Mesothelial cell of epicardium (in vitro differentiated cells): ENCODE measurements at places on chromosomes 5 and 9. TPM values are rescaled to one million over a fixed set of nuclear protein-coding genes. Genes with fewer than 3 reads are reported as not detected.

DNA sequence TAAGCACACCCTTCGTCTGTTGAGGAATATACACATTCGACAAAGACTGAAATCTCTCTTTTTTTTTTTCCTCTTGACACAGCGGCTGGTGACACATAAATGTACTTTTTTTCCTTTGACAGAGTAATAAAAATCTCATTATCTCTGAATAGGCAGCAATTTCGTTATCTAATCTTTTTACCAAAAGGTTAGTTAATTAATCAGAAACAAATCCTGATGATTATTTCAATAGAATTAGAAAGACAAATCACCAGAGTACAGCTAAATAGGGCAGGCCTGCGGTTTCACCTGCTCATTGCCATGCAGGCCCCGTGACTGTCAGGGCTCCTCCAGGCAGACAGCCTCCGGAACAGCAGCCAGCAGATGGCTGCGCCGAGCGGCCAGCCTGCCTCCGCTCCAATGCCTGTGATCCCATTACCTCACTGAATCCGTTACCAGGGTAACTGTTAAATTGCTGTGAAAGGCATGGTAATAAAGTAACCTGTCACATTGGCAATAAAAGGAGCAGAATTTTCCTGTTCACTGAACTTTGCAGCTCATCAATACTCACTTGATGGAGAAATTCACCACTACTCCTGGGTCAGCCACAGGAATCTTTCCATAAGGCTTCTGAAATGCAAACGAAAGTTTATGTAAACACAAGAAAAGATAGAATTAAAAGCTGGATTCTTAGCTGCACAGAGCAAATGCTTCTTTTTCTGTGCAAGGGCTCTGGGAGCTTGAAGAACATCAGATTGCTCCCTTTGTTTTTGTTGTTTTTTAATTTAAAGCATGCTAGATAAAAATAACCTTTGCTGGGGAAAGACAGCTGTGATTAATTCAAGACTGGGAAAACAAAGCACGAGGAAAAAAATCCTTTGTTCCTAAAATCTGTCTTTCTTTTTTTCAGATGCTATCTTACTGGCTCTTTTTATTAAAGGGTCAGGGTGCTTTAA lies 666.4 kb upstream of the ZNF608 start:
- peak; percentile 54 for DNase-seq

DNA sequence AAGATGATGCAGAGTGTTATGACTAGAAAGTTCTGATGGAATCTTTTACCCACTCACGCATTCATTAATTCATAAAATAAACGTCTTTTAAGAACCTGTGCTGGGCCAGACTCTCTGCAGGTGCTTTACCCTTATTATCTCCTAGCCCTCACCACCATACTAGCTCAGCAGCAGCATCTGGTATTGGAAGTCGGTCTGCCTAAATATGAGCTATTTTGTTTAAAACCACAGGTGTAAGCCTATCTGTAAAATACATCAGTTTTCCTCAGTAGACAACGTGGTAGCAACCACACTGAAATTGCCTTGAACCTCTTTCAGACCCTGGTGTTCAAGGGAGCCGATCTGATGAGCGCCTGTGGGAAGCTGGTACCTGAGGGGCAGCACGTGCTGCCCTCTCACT lies 69.4 kb downstream of the PPIC start:
- DNase-seq: no peak

DNA sequence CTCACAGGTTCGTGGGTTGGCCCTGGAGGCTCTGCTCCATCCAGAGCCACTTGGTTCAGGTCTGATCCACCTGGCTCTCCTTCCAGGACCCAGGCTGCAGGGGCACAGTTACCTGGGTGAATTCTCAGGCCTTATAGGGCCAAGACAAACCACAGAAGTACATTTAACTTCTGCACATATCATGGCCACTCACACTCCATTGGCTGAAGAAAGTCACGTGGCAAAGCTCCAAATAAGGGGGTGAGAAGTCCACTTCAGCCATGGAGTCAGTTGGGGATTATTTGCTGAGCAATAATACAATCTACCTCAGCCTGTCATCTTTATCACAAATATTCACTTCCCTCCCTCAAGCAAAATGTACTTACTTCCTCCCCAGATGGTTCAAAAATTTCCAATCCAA lies 83.6 kb downstream of the MACROH2A1 start:
- no peak for DNase-seq

GRCh38 chr5:177133853-177134696 lies 502 bp downstream of the NSD1 start:
- peak; percentile 61 for DNase-seq

DNA sequence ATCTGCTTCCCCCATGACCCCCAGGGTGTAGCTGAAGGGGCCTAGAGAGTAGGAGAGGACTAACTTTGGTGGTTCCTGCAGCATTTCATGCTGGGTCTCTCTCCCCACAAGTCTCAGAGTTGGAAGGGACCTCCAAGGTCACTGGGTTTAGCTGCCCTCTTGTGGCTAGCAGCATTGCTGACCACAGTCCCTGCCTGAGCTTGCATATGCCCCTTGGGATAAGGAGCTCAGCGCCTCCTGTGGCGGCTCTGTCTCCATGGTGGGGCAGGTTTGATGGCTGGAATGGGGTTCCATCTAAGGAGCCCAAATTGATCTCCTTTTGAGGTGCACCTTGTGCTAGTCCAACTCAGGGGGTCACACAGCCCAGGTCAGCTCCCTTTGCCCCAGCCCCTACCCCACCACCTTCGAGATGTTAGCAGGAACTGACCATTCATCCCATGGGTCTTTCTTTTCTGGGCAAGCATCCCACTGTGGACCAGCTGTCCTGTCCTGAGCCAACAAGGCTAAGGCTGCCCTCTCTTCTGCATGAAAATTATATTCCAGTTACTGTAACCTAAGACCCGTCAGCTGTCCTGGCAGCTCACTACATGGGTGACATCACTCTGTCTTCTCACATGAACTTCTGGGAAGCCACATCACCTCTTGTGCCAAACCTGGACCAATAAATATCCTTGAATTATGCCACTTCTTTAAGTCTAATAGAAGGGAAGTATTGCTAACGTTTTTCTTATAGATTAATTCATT lies 196.2 kb downstream of the HSPA4 start:
- DNase-seq: no peak

- no peak for DNase-seq
Observed at GRCh38 chr9:28750136-28750535, 1176.9 kb upstream of the C9orf72 start.

Gene NEK6
- 40.5 to 45.5 TPM (median 42.9 TPM) in 3 replicates for total RNA-seq

Gene CENPH
- total RNA-seq: 14.8 to 15.3 TPM (median 15.1 TPM) in 3 replicates

- DNase-seq: no peak
Observed at GRCh38 chr5:179994583-179995323, 76.8 kb downstream of the RNF130 start.

- DNase-seq: no peak
Observed at GRCh38 chr9:100601216-100601615, 23.3 kb downstream of the CAVIN4 start.

DNA sequence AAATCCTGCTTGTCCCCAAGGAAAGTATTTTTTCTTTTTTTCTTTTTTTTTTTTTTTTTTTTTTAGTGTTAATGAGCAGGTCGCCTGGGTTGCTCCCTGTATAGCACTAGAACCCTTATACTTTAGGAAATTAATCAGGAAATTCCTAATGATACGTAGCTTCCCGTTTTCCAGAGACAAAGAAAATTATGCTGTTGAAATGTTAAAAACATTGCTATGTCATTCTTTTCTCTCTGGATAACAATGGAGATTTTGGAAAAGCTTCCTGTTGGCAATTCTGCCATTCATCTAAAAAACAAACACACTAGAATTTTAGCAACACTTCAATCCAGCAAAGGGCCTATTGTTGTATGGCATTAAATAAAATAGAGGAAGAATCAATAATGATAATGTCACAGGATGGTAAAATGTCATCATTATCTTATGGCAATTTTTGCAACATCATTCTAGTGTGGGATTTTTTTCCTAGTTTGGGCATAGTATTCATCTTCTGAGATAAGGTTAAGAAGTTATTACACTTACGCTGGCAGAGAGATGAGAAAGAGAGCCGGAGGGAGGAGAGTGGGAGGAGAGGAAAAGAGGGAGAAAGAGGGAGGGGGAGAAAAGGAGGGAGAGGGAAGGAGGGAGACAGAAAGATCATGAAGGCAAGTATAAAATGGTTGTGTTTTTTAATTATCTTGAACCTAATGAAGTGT lies 315.8 kb upstream of the PDE4D start:
- DNase-seq: no peak

- DNase-seq: no peak
Observed at GRCh38 chr9:31541721-31542281, 842.6 kb upstream of the ACO1 start.

Gene CYLC2
- total RNA-seq: not detected in 3 replicates

DNA sequence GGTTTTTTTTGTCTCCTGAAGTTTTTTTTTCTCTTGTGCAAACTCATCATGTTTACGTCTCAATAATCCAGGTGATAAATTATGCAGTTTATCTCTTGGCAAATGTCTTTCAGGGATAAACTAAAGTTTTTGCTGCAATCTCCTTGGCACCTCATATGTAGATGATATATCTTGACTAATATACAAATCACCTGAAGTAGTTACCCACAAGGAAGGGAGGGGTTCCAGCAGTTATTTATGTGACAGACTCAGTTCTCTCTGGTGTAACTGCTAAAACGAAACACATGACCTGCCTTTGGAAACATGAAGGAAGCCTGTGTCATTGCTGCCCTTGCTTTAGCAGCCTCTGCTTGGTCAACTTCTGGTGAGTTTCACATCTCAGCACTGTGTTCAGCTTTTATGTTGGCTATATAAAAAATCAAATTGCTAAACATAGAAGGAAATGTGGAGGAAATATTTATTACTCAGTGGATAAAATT lies 39.3 kb upstream of the KIAA1958 start:
- no peak for DNase-seq

Gene MUSK
- total RNA-seq: 0.09 to 0.32 TPM in 2 of 3 replicates, not detected in the other

Gene SPATA31A3
- total RNA-seq: not detected in 3 replicates

- DNase-seq: no peak
Observed at GRCh38 chr9:127505396-127506116, 54.2 kb downstream of the LRSAM1 start.

DNA sequence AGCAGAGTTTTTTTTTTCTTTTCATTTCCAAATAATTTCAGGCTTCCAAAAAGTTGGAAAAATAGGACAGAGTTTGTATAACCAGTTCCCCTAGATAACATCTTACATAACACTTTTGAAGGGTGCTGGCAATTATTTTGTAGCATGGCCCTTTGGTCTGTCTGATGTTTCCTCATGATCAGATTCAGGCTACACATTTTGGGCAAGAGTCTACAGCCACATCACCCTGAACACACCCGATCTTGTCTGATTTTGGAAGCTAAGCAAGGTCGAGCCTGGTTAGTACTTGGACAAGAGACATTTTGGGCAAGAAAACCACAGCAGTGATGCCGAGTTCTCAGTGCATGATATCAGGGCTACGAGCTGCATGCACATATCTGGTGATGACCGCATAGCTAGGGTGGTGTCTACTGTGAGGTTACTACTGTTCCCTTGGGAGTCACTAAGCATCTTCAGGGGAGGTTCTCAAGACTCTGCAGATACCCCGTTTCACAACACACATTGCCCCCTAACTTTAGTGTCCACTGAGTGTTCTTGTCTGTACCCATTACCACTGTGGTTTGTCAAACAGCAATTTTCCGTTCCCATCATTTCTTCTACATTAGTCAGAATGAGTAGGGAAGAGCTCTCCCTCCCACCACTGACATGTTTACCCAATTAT lies 86.2 kb downstream of the TTC39B start:
- no peak for DNase-seq

Gene ENHO
- 0.96 to 1.1 TPM (median 1.0 TPM) in 3 replicates for total RNA-seq

Gene CRB2
- total RNA-seq: 35.1 to 43.0 TPM (median 41.0 TPM) in 3 replicates

DNA sequence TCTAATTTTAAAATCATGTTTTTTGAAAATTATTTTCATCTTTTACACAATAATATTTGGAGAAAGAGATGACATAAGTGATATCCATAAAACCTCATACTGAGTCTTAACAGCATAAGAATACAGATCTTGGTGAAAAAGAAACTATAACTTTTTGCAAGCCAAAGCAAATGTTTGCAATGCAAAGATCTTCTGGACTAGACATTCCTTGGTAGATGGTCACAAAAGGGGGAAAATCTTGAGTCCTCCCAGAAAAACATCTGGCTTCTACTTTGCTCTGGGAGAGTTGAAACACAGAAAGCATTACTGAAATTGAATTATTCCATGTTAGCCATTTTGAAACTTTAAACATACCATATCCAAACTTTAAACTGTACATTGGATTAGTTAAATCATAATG lies 308.2 kb downstream of the ANXA1 start:
- DNase-seq: no peak

DNA sequence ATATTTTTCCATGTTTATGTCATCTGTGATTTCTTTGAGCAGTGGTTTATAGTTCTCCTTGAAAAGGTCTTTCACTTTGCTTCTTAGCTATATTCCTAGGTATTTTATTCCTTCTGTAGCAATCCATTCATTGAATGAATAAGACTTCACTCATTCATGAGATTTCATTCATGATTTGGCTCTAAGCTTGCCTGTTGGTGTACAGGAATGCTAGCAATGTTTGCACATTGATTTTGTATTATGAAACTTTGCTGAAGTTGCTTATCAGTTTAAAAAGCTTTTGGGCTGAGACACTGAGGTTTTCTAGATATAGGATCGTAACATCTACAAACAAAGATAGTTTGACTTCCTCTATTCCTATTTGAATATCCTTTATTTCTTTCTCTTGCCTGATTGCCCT lies 15.9 kb downstream of the RLN2 start:
- no peak for DNase-seq

- no peak for DNase-seq
Observed at GRCh38 chr9:133133681-133134387, 12.8 kb upstream of the RALGDS start.
